ENCODE measurements at places on chromosomes 11 and 22.

DNA sequence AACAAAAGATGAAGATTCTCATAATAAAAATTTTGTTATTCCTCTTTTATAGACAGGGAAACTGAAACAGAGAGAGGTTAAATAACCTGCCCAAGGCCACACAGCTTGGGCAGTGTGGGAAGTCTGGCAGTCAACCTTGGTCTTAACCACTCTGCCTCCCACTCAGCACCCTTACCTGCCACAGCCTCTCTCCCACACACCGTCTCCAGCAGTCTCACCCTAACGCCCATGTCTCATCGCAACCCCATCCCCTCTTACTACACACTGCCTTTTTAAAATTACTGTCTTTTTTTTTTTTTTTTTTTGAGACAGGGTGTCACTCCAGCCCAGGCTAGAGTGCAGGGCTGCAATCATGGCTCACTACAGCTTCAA lies 25.0 kb downstream of the ARRB1 start:
- no peak for DNase-seq

GRCh38 chr11:111733611-111734088 lies 32.5 kb downstream of the PPP2R1B start:
- DNase-seq = no peak

DNA sequence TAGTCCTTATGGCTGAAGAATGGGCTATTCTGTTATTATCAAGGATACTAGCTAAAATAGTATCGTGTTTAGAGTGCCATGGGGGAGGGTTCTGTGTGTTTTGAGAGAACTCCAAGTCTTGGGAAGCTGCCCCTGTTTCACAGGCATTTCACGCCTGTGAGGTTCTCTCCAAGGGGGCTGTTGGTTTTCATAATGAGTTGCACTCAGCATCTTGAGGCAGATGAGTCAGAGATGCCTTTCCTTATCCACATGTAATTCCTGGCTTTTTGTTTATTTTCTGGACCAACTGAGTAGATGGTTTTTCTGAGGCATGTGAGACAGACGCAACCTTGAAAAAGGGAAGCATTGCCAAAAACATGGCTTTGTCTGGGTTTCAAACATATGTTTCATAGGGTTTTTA lies 203.7 kb downstream of the ARHGAP42 start:
- no peak for DNase-seq

GRCh38 chr22:41932353-41932752 lies 5.7 kb upstream of the TNFRSF13C start:
- DNase-seq = no peak

- no peak for DNase-seq
Observed at GRCh38 chr11:64969209-64969608, 2.7 kb downstream of the MAJIN start.

DNA sequence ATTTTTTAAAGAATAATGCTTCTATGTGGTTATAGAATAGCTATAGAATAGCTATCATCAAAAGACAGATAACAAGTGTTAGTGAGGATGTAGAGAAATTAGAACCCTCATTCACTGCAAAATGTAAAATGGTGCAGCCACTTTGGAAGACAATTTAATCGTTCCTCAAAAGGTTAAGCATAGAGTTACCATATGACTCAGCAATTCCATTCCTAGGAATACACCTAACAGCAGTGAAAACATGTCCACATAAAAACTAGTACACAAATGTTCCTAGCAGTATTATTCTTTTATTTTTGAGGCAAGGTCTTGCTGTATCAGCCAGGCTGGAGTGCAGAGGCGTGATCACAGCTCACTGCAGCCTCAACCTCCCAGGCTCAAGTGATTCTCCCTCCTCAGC lies 34.0 kb downstream of the RTL6 start:
- no peak for DNase-seq

DNA sequence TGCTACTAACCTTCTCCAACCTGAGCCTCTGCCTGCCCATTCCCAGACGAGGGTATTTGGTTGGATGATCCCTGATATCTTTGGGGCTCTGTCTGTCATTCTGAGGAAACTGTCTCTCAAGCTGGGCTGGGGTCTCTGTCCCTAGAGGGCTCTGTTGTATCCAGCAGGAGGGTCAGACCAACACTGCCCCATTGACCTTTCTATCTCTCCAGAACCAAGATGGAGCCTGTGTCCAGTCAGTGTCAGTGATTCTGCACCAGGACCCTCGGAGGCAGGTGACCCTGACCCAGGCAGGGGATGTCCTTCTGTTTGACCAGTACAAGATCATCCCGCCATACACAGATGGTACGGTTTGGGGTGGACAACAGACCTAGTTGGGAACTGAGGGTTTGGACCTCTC lies 21.9 kb downstream of the OTOG start:
- DNase-seq = no peak

DNA sequence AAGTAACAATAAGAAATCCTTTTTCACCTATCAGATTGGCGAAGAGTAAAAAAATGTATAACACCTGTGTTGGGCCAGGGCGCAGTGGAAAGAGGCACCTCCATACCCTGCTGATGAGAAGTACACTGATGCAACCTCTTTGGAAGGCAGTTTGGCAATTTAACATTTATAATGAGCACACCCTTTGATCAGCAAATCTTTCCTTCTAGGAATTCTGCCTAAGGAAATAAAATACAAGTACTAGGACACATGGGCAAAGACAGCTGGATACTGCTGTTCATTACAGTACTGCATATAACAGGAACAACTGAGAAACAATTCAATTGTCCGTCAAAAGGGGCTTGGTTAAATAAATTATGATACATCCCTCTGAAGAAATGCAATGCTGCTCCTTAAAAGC lies 110.1 kb downstream of the RPL27A start:
- DNase-seq = no peak

- no peak for DNase-seq
Observed at GRCh38 chr11:62241095-62241494, 944 bp upstream of the SCGB1D2 start.

DNA sequence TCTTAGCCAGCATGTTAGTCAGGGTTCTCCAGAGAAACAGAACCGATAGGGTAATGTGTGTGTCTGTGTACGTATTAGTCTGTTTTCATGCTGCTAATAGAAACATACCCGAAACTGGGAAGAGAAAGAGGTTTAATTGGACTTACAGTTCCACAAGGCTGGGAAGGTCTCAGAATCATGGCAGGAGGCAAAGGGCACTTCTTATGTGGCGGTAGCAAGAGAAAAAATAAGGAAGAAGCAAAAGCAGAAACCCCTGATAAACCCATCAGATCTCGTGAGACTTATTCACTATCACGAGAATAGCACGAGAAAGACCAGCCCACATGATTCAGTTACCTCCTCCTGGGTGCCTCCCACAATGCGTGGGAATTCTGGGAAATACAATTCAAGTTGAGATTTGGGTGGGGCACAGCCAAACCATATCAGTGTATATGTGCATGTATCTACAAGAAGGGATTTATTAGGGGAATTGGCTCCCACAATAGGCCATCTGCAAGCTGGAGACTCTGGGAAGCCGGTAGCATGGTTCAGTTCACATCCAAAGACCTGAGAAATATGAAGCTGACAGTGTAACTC lies 173.7 kb upstream of the NECTIN1 start:
- no peak for DNase-seq

GRCh38 chr11:27233654-27234042 lies 129.4 kb downstream of the CCDC34 start:
- DNase-seq = no peak

GRCh38 chr22:37412495-37413250 lies 14.6 kb downstream of the ELFN2 start:
- no peak for DNase-seq

DNA sequence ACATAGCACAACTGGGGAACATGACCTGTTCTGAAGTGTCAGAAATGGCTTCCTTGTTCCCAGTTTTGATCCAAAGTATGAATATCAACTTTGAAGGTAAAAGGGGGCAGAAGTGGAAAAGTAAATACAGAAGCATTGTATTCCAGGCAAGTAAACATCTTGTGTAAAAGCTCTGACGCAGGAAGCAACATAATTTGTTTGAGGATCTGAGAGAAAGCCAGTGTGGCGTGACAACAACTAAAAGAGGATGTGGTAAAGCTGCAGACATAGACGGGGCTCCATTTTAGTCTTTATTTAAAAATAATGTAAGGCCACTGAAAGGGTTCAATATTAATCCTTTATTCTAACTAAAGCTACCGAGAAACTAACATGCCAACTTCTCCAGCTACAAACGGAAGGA lies 310.2 kb downstream of the DLG2 start:
- no peak for DNase-seq

DNA sequence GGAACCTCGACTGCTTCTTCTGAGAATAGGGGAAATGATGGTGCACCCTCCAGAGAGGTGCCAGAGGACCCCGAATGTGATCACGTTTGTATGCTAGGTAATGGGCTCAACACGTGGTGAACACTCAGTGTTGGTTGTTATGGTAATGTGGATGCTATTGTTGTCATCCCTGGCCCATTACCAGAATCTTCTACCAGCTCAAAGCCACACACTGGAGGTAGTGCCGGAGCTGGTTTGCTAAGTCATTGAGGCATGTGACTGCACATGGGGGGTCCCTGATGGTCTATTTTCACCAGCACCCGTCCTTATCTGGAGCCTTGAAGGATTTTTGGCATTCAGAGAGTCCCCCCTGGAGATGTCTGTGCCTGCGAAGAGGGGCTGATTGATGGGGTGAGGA lies 119.1 kb upstream of the CD82 start:
- no peak for DNase-seq

All from prostate gland (tissue), 2 donors.